Forelimb muscle (tissue), 1 donor: ENCODE measurements at places on chromosomes 6 and 20. TPM values are rescaled to one million over a fixed set of nuclear protein-coding genes. Genes with fewer than 3 reads are reported as not detected.

DNA sequence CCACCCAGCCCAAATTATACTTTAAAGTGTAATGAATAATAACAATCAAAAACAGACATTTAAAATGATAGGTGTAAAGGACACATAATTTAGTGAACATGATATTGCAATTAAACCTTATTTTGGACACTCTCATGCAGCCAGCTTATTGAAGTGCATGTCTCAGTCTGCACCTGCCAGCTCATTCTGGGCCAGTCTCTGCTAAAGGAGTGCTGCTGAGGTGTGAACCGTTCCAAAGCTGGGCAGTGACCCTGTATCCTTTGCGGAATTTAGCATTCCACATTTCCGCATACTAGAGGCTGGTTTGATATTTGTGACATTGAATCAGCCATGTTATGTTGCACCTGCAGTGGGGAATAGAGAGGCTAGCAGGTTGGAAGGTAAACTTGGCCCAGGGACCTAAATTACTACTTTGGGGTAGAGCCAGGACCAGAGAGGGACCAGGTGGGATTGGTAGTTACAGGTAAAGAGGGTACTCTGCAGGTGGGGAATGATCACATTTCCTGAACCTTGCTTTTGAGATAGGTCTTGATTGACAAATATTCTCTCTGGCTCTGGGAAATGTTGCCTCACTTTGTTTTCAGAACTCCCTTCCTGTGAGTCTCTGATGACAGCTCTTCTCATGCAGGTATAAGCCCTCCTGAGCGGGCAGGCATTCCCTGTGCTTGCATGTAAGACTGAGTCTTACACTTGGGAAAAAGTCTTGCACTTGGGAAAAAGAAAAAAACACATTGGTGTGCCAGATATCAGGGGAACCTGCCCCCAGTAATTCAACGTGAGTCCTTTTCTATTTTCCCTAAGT is 26.2 kb downstream of the TULP4 start:
- no peak for DNase-seq

AGER gene
- 8.0 TPM for polyA plus RNA-seq

- DNase-seq = no peak
These were observed 46.3 kb downstream of the OR2B2 start for GRCh38 chr6:27865850-27866356.

DNA sequence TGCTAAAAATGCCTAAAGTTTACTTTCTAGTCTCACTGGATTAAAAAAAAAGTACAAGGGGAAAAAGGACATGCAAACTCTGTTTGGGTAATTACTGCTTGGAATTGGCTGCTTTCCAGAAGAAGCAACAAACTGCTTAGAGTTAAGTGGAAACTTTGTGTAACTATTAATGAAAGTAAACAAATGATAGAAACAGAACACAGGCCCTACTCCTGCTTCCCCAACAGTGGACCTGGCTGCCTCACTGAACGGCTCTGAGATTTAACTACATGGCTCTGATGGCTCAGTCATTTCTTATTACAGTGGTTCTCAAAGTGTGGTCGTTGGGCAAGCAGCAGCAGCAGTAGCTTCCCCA is 108.5 kb downstream of the MAN1A1 start:
- DNase-seq = peak; percentile 47

- DNase-seq = no peak
These were observed 56.4 kb downstream of the LYRM4 start for GRCh38 chr6:5204376-5204775.

- no peak for DNase-seq
These were observed 1.5 kb upstream of the STX16 start for GRCh38 chr20:58649288-58650180.

DNA sequence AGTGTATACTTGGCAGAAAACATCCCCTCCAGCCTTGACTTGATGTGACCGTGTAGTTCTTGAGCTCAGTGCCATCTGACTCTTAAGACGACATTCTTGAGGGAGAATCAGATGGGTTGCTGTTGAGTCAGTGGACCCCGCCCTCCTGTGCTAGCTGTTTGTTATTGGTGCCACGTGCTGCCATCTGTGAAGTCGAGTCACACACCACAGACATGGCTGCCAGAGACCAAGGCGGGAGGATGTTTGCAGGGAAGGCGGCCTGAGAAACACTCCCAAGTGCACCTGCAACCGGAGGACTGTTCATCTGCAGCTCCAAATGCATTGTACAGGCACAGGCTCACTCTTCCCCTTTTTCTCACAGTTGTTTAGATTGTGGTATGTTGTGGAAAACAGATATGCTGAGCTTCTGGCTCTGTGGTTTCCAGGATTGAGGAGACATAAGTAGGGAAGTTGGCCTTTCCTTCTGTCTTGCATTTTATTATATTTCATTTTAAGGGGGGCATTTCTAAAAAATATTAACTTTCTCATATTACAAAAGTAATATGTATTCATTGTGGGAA is 345.3 kb upstream of the ZFP64 start:
- no peak for DNase-seq

- no peak for DNase-seq
These were observed 278.3 kb downstream of the SOX4 start for GRCh38 chr6:21871831-21872230.

GRCh38 chr20:23246717-23247664 is 103.6 kb upstream of the NXT1 start:
- no peak for DNase-seq

GRCh38 chr6:137473598-137473997 is 20.6 kb downstream of the OLIG3 start:
- DNase-seq = no peak

SIRPG gene
- not detected for polyA plus RNA-seq

DNA sequence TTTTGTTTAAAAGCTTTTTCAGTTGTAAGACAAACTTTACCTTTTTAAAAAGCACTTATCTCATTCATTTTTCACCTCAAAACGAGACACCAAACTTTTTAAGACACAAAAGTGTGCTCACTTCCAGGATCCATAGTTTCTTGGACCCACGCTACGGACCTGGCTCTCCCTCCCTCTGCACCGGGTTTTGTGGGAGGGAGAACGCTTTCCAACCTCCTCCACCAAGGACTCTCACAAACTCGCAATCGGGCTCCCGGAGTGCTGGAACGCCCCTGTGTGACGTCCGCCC is 436 bp downstream of the CAGE1 start:
- no peak for DNase-seq

LINC00237 gene
- not detected for polyA plus RNA-seq

GRCh38 chr6:133814797-133815196 is 74.1 kb upstream of the TCF21 start:
- no peak for DNase-seq

DNA sequence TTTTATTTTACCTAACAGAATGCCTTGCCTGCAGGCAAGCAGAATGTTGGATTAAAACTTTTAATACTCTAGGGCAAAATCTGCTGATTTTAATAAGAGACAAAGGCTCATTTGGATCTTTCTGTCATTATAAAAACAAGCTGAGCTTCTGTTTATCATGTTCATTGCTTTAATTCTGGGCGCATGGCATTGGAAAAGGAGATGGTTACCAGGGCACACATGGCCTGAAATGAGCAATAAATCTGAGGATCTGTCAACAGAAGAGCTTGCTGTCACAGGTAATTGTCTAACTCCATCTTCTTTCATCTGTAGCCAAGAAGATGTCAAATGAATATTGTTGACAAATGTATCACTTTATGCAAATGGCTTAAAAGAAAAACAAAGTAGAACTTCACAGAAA is 439.6 kb downstream of the DOK5 start:
- DNase-seq = no peak

KCNQ2 gene
- polyA plus RNA-seq = 3.5 TPM

- no peak for DNase-seq
These were observed 45.3 kb downstream of the CDK19 start for GRCh38 chr6:110769923-110770322.

GRCh38 chr6:42511803-42512422 is 51.9 kb upstream of the UBR2 start:
- no peak for DNase-seq

DNA sequence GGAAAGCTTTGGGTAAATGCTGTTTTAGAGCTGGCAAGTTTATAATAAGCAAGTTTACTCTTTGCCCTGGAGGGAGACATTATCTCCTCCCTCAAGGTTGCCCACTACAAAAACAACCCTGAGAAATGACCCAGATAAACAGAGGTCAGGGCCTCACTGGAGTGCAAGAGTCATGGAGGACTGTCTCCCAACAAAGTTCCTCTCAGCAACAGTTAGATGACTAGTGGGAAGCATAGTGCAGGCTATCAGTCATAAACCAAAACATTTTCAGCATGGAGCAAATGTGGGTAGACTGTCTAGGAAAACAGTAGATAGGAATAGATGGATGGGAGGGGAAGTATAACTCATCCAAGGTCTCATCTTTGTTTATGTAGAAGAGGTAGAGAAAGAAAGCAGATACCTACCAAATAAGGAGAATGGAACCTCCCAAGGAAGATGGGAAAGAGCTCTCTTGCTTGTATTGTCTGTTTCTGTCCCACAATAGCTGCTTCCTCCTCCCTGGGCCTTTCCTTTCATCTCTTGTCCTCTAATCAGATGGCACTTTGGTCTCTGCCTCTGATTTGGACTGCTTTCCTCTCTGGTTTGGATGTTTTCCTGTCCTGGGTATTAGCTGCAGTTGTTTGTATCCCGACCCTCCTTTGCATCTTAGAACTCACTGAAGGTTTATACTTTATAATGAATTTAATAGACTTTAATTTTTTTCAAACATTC is 95.4 kb downstream of the WASF1 start:
- no peak for DNase-seq

GRCh38 chr6:70985156-70985555 is 28.3 kb upstream of the B3GAT2 start:
- no peak for DNase-seq

CALHM4 gene
- polyA plus RNA-seq = not detected

DNA sequence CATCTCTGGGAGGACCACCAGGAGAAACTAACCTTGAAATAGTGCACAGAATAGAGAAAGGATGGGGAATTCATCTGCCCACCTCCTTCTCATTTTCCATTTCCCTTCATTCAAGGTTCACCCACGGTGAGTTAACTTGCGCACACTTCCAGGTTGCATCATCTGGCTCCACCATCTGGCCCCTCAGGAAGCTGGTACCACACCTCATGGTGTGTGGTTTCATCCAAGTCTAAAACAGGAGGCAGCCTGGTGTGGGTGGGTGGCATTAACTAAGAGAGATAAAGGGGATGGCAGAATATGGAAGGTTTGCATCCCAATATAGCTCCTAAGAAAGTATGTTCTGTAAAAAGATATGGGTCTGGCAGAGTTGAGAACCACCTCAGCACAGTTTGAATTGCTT is 3.8 kb downstream of the ZNF334 start:
- DNase-seq = no peak

- DNase-seq = no peak
These were observed 29.3 kb upstream of the IGF2R start for GRCh38 chr6:159939591-159940016.

DNA sequence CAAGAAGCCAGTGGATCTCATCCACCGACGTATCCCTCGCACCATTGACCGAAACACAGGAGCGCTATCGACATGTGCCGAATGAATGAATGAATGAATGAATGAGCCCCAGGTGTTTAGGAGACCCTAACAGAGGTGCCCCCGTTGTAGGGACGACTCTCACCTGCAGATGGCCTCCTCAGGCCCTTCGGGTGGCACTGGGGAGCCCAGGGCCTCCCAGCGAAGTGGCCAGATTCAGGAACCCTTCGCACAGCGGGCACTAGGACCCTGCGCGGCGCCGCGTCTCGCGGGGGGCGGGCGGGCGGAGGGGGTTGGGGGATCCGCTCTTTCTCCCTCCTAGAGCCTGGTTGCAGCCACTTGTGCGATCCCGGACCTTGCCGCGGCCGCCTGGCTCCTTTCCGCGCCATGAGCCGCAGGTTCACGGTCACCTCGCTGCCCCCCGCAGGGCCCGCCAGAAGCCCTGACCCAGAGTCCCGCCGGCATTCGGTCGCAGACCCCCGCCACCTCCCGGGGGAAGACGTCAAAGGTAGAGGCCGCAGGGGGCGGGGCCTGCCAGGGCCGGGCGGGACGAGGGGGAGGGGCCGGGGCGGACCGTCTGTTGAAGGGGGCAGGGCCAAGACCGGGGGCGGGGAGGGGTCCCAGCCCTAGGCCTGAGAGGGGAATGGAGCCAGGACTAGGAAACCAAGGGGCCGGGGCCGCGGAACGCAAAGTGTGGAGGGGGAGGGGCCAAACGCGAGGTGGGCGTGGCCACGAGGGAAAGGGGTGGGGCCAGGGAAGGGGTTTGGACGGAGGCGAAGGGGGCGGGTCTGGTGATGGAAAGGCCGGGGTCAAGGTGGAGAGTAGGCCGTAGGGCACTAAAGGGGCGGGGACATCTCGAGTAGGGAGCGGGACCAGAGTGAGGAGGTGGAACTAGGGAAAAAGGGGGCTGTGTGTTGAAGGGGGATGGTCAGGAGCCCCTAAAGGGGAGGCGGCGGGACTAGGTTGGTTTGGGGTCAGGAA is 7.4 kb upstream of the SLC12A5 start:
- DNase-seq = no peak

GRCh38 chr6:112522587-112522986 is 175.5 kb downstream of the RFPL4B start:
- no peak for DNase-seq

GRCh38 chr6:5294392-5295211 is 33.3 kb downstream of the FARS2 start:
- DNase-seq = no peak

CRISP3 gene
- polyA plus RNA-seq = 0.28 TPM

- no peak for DNase-seq
These were observed 941.4 kb upstream of the MAN1A1 start for GRCh38 chr6:120290964-120291363.

GRCh38 chr6:3825851-3826581 is 23.2 kb upstream of the FAM50B start:
- DNase-seq = no peak

DNA sequence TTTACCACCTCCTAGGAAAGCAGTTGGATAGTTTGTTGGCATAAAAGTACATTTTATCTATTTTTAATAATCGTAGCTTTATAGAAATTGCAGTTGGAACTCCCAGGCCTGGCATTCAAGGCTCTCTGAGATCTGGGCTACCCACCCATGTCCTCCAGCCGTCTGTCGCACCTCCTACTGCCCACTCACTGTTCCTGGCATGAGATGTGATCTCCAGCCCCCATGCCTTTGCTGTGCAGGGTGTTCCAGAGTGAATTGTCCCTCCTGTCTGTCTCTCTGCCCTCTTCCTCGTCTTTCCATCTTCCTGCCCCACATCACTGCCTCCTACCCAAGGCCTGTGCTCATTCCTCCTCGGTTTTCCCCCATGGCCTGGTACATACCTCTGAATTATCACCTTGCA is 50.7 kb downstream of the PTPN1 start:
- no peak for DNase-seq

GRCh38 chr20:44646641-44647274 is 4.7 kb downstream of the ADA start:
- no peak for DNase-seq

PTCRA gene
- polyA plus RNA-seq = not detected

- DNase-seq = no peak
These were observed 2.0 kb upstream of the TAF4 start for GRCh38 chr20:62067547-62068260.
